ENCODE measurements at places on chromosomes 5 and 9. TPM values are rescaled to one million over a fixed set of nuclear protein-coding genes. Genes with fewer than 3 reads are reported as not detected.

The FOXD4 gene
- 0.43 TPM for total RNA-seq

DNA sequence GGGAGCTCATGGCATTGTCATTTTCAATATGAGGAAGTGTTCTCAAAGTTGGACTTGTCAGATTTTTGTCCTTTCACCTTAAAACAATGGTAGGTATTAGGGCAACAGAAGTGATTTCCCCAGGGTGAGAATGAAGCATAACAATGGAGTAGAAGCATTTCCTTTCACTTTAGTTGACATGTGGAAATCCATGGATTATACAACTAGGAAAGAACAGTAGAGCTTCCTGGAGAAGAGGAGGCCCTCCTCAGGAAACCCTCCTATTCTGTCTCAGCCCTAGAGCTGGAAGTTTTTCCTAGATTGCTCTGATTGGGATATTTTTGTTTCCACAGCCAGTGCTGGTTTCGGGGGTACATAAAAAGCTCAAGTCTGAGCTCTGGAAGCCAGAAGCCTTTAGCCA, 13.8 kb upstream of the REEP2 start:
- DNase-seq, result no peak

DNA sequence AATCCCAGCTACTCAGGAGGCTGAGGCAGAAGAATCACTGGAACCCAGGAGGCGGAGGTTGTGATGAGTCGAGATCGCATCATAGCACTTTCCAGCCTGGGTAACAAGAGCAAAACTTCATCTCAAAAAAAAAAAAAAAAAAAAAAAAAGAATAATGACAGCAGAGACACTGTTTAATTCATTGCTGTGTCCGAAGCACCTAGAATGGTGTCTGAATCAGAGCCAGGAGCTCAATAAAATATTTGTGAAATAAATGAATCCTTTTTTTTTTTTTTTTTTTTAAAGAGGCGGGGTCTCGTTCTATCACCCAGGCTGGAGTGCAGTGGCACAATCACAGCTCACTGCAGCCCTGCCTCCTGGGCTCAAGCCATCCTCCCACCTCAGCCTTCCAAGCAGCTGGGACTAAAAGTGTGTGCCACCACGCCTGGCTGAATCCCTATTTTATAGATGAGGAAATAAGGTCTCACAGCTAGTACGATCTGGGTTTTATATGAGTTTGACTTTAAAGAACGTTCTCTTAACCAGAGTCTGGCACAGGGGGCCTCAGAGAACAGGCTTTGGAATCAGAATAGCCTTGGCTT, 47.8 kb downstream of the THOC3 start:
- no peak for DNase-seq

The SUSD3 gene
- 5.0 TPM for total RNA-seq

DNA sequence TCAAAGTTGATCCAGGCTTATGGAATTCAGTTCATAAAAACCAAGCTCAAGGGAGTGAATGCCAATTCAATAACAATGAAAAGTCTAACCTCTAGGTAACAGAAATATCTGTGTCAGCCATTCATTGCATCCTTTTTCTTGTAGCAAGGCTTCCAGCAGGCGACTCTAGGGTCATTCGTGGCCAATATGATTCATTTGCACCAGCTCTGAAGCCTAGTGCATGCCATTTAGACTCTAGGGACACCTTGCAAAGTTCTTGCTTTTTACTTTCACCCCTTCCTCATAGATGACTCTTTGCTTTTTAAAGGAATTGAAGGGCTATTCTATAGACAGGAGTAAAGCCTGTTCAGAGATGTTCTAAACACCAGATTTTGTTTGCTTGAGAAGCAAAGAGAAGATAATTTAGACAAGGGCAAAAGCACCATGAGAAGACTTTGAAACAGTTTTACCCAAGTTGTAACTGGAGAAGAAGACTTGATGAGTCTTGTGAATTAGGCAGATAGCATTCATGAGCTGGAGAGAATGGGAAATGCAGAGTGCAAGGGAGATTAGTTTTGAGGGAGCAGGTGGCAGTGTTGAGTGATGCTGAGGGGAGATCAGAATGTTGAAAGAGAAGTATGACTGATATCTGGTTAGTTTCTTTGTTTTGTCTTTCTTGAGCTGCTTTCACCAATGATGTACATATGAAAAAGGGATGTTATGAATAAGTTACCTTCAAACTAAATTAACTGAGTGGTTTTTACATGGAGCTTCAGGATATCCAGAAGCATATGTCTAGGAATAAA, 94.5 kb downstream of the F2RL2 start:
- no peak for DNase-seq

Data from mucosa of gallbladder (tissue), 1 donor.